Activated CD4-positive, alpha-beta T cell treated with anti-CD3 and anti-CD28 coated beads, Interleukin-2, amount 50 U/mL, for 48 hours (primary cell): ENCODE measurements at places on chromosomes 11 and 22.

- DNase-seq = no peak
These were observed 25.1 kb upstream of the FXYD6 start for GRCh38 chr11:117901601-117902000.

DNA sequence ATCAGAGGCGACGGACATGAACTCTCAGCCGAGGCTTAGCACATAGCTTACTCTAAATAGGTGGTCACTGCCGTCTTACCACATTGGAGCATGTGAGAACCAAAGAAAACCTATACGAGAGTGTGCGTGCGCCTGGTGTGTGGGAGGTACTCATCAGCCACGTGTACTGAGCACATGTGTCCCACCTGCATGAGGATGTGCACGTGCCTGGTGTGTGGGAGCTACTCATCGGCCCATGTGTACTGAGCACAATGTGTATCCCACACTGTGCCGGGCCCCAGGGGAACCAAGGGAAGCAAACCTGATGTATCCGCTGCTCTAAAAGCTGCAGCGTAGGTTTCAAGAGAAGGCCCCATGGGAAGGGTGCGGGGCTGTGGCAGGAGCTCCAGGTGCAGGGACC lies 56.4 kb downstream of the ANO1 start:
- DNase-seq = no peak

GRCh38 chr11:115617767-115618166 lies 113.6 kb upstream of the CADM1 start:
- DNase-seq = no peak

DNA sequence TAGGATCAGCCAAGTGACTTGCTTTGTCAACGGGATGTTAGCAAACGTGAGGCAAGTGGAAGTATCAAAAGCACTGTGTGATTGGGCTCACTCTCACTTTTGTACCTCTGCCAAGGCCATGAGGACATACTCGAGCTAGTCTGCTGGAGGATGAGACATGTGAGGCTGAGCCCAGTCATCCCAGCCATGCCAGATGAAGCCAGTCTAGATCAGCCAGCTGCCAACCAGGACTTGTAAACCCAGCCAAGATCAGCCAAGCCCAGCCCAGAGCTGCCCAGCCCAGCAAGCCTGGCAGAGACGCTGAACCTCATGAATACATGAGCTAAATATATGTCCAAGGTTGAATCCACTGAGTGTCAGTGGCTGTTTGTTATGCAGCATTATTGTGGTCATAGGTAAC lies 369.7 kb downstream of the MN1 start:
- no peak for DNase-seq

DNA sequence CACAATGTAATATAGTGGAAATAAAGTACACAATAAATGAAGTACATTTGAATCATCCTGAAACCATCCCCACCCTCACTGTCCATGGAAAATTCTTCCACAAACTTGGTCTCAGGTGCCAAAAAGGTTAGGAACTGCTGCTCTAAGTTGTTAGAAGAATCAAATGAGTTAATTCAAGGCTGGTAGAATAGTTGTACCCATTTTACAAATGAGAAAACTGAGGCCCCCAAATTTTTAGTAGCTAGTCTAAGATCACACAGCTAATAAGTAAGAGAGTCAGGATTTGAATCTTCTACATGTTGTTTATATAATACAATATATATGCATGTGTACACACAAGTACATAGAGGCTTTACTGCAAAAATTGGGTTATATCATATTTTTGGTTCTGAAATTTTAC lies 43.1 kb downstream of the MIAT start:
- no peak for DNase-seq

- no peak for DNase-seq
These were observed 328.3 kb downstream of the TBC1D22A start for GRCh38 chr22:47090591-47091245.

DNA sequence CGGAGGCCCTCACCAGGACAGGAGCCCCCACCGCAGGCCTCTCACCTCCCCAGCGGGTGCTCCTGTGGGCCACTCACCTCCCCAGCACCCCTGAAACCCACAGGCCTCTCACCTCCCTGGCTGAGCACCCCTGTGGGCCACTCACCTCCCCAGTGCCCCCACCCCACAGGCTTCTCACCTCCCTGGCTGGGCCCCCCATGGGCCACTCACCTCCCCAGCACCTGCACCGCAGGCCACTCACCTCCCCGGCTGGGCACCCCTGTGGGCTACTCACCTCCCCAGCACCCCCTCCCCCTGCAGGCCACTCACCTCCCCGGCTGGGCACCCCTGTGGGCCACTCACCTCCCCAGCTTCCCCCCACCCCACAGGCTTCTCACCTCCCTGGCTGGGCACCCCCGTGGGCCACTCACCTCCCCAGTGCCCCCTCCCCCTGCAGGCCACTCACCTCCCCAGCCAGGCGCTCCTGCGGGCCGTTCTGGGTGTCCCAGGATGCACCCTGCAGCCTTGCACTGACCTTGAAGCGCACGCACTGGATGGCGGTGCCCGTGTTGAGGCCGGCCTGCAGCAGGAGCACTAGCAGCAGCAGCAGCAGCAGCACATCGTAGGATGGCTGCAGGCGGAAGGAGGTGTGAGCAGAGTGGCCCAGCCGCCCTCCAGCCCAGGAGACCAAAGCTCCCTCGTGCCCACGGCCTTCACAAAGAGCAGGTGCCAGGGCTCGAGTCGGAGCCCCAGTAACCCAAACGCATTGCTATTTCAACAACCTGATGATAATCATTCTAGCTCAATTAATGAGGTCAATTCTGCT lies 5.7 kb upstream of the TTLL8 start:
- no peak for DNase-seq

DNA sequence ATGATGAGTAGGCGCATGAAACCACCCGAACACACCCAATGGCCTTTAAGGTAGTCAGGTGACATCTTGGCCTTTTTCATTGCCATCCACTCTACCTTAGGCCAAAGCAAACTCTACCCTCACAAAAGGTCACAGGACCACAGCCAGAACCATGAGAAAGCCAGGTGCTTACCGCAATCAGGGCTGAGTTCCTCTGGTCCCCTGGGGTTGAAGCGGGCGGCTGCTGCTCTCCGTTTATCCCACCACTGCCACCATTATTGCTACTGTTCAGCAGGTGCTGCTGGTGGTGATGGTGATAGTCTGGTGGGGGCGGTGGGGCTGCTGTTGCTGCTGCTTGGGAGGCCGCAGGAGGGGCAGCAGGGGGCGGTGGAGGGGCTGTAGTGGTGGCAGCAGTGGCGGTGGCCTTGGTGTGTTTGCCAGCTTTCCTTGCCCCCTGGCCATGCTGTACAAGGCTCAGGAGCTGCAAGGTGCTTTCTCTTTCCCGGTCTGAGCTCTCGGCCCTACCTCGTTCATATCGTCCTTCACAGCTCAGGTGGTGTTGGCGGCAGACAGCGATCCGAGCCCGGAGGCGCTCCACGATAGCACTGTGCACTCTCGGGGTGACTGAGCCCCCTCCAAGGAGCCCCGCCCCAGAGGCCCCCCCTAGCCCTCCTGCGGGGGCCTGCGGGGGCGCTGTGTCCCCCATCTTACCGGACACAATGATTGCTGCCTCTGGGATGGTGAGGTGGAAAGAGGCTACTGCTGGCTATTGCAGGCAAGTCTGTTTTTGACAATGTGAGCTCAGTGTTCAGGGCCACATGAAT lies 1.6 kb downstream of the MAML2 start:
- DNase-seq = peak; percentile 61

DNA sequence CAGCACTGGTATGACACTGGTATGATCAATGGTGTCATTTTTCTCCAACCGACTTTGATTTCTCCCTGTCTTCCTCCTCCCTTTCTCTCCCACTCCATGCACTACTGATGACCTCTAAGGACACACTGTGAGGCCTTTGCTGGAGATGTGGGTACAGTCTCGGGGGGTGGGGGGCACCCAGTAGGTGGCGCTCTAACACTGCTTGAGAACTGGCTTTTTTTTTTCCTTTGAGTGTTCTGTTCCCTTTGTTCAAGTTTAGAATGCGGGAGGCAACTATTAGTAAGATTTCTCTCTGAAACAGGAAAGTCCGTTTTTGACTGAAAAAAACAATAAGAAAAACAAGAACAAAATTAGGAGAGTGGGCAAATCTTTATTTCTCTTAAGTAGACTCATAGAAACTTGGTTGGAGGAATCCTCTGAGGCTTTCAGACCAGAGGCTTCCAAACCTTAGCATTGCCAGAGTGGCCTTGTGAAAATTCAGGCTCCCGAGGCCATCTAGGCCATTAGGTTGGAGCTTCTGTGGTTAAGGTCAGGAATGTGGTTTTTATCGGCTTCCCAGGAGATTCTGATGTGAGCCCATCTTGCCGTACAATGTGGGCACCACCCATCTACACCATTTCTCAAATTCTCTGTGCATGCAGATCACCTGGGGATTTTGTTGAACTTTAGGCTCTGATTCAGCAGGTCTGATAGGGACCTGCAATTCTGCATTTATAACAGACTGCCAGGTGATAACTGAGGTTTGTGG lies 43.2 kb downstream of the PANX1 start:
- DNase-seq = peak; percentile 59

GRCh38 chr11:35146074-35146521 lies 7.1 kb downstream of the CD44 start:
- peak; percentile 86 for DNase-seq
